Activated CD4-positive, alpha-beta T cell treated with anti-CD3 and anti-CD28 coated beads, Interleukin-2, amount 50 U/mL, for 1 hour (primary cell): ENCODE measurements at places on chromosomes 12 and 14.
A peak's percentile ranks its signal among the peaks of the same experiment; 100 is the strongest.

DNA sequence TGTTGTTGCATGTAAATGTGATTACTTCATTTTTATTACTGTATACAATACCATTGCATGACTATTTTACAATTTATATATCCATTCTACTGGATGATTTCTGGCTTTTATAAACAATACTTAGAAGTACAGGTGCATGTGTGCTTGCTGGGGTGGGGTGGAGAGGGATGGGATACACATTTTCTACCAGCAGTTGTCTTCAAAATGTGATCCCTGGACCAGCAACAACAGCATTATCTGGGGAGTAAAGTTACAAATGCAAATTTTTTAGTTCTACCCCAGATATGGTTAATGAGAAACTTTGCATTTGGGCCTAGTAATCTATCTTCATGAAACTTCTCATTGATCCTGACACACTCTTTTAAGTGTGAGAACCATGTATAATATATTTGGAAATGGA, 905.4 kb upstream of the ATXN7L3B start:
- no peak for DNase-seq

DNA sequence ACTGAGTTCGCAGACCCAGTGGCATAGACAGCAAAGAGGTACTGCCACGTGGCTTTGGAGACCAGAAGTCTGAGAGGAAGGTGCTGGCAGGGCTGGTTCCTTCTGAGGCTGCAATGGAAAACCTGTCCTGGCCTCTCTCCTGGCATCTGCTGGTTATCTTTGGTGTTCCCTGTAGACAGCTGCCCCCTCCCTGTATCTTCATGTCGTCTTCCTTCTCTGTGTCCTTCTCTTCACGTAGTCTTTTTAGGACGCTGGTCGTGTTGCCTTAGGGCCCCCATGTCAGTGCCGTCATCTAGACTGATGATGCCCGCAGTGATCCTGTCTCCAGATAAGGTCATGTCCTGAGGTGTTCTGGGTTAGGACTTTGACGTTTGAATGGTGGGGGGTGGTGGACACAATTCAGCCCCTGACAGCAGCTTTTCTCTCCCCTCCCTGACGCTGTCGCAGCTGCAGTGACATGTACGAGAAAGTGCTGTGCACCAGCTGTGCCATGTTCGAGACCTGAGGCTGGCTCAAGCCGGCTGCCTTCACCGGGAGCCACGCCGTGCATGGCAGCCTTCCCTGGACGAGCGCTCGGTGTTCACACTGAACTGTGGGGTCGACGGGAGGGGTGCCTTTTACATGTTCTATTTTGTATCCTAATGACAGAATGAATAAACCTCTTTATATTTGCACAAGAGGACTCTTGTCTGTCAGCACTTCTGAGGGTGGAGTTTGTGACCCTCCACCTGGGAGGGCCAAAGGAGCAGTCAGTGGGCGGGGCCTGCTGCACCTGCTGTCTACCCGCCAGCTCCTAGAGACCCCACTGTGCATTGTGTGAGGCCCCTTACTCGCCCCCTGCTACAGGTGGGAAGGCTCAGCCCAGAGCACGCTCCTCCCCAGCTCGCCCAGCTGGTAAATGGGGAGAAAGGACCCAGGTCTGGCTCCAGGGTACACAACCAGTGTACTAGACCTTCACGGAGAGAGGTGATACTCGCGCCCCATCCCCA, 6.3 kb downstream of the SIVA1 start:
- DNase-seq: no peak

DNA sequence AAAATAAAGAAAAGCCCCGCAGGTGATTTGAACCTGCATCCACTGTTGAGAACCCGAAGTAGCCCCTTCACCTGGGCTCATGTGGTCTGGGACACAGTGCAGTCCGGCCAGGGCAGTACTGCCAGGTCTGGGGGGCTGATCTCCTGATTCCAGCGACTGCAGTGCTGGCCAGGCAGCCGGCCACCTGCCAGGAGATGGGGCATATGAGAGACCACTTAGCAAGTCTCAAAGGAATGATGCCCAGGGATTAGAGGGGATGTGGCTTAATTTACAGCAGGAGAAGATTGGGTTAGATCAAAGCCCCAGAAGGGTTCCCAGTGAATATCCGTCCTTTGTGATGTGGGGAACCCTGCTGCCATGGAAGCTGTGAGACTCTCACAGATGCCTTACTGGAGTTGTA, 113.3 kb downstream of the PRMT8 start:
- no peak for DNase-seq

- DNase-seq: no peak
Observed at GRCh38 chr12:101939306-101939705, 61.9 kb downstream of the DRAM1 start.

DNA sequence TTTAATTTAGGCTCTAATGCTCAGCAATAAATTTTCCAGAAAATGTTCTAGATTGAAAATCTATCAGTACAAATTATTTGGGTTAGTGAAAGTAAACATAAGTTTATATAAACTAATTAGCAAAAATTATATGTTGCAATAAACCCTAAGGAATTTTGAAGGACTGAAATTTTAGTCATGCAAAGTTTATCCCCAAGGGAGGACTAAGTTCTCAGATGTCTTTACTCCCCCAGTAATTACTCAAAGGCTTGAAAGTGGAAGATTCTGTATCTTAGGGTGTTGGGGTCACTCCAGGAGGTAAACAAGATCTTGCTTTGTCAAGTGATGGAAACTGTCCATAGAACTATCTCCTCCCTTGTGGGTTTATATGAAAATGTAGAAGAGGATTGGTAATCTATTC, 183.7 kb downstream of the AKAP6 start:
- no peak for DNase-seq

- no peak for DNase-seq
Observed at GRCh38 chr12:18285161-18285560, 23.8 kb downstream of the PIK3C2G start.

GRCh38 chr12:65602610-65603295, 221.5 kb upstream of the HMGA2 start:
- peak; percentile 7 for DNase-seq

GRCh38 chr14:21308132-21308478, 28.2 kb downstream of the RPGRIP1 start:
- no peak for DNase-seq
